Stimulated activated CD8-positive, alpha-beta memory T cell treated with anti-CD3 and anti-CD28 coated beads, Interleukin-4, amount 100 ng/mL, for 1 hour (primary cell): ENCODE measurements at places on chromosomes 5 and 9.

DNA sequence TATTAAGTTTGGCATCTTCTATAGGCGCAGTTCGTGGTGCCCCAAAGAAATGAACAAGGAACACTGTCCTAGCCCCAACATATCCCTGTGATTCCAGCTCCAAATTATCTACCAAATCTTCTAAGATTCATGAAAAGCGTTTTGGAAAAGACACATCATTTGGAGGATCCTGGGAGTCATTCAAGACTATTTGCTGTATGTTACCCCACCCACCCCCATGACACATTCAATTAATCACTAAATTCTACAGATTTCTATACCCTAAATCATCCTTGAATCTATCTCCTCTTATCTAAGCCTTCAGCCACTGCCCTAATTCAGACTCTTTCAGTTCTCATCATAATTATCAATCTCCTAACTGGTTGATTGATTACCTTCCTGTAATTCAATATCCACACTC lies 5.5 kb upstream of the RUSC2 start:
- DNase-seq, result no peak

- no peak for DNase-seq
Observed at GRCh38 chr5:133528841-133529240, 83.5 kb downstream of the FSTL4 start.

DNA sequence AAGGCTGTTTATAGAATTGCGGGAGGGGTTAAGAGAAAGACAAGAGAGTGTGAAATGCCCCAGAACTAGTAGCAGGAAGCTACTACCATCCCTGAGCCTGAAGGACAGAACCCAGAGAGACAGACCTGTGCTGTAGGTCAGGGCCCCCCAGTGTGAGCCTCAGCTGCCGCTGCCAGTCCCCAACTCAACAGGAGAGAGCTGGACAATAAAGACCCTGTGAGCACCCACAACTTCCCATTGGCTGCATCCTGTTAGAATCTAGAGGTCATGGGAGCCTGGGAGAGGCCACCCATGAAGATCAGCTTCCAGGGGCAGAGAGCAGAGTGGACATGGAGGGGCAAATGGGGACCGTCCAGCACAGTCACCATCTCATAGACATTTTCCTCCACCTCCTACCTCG lies 127.2 kb upstream of the GABRP start:
- no peak for DNase-seq

DNA sequence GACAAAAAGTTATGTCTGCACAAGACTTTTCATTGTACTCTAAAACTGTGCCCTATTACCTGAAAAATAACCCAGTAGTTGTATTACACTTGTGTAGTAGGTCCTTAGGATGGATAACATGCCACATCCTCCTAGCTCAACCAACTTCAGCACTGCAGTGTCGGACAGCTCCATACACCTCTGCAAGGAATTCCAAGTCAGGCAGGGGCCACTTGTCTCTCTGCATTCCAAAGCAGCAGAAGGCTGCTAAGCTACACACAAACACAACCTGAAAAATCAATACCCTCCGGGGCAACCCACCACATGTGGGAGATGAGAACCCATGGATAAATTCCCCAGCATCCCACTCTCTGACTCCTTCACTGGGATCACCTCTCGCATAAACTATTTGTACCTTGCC lies 50.2 kb downstream of the MED10 start:
- no peak for DNase-seq

- no peak for DNase-seq
Observed at GRCh38 chr5:119678351-119679028, 49.1 kb downstream of the FAM170A start.

DNA sequence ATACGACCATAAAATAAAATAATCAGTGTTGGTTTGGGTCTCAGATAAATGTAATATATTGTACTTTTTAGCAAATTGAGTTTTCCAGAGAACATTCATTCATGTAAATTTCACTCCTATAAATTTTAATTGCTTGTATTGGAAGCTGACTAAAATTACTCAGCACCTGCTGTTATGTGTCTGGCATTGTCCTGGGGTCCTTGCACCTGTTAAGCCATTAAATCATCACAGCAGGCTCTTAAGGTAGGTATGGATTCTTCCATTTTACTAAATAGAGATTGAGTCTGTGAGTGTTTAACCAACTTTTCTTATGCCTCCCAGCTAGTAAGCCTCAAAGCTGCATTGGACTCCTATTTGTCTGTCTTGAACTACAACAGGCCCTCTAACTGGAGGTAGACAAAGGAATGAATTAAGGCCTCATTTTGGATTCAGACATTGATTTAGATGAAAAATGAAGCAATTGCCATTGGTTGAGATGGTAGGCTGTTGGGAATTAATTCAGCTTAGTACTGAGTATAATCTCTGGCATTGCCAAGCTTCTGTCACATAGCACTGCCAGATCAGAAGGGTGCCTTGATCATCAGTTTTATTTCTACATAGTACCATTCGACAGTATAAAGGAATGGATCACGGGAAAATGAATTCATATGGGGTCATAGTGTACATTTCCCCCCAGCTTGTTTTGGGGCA lies 78.9 kb downstream of the PARP8 start:
- DNase-seq, result no peak

- no peak for DNase-seq
Observed at GRCh38 chr9:82571540-82571939, 491.4 kb downstream of the RASEF start.

- DNase-seq, result no peak
Observed at GRCh38 chr5:7412409-7412808, 16.5 kb downstream of the ADCY2 start.

GRCh38 chr5:84184857-84185256 lies 199.8 kb downstream of the EDIL3 start:
- DNase-seq, result no peak

DNA sequence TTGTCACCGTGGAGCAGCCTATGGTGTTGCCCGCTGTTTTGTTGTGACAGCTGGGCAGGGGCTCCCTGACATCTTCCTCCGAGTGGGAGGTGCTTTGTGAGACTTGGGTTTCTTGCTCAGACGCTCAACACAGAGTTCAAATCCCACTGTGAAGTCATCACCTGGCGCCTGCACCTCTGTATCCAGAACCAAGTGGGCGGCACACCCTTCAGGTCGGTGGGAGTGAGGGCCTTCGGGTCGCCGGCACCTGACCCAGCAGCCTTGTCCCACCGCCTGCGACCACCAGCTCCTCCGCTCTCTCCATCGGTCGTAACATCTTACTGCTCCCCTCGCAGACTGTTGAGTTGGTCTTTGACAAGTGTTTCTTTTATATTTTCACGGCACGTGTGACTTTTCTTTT lies 37.6 kb upstream of the EXOC3 start:
- DNase-seq, result no peak

- DNase-seq, result no peak
Observed at GRCh38 chr5:181245427-181246275, 1.9 kb upstream of the RACK1 start.

- DNase-seq, result no peak
Observed at GRCh38 chr5:43390471-43390870, 21.7 kb downstream of the CCL28 start.

DNA sequence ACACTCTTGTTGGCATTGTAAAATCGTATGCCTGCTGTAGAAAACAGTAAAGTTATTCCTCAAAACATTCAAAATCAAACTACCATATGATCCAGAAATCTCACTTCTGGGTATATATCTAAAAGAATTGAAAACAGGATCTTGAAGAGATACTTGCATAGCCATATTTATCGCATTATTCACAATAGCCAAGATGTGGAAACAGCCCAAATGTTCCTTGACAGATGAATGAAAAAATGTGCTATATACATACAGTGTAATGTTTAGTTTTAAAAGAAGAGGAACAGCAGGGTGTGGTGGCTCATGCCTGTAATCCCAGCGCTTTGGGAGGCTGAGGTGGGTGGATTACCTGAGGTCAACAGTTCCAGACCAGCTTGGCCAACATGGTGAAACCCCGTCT lies 234.1 kb upstream of the DAB2 start:
- no peak for DNase-seq

DNA sequence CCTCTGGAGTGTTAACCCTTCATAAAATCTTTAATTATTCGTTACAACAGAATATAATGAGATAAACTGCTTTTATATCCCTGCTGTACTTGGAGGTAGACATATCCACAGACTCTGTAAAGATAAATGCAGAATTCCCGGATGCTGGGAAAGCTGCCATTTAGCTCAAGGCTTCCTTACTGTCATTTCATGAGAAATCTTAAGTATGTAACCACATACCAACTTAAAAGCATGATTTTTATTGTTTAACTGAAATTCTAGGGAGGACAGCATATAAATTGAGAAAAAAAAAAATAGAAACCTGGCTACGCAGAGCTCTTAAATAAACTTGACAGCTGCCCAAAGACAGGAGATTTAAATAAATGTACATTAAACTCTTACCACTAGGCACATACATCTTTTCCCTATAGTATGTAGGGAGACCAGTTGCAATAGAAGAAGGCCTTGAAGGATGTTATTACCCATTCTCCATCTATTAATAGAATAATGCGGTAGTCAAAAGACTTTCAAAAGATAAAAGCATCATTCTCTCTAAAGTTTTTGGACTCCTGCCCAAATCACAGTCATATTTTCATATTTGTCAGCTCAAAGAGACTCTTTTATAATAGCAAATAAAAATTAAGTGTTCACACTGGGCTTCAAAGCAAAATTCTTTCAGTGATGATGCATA lies 373.8 kb downstream of the NDUFS4 start:
- DNase-seq, result no peak

DNA sequence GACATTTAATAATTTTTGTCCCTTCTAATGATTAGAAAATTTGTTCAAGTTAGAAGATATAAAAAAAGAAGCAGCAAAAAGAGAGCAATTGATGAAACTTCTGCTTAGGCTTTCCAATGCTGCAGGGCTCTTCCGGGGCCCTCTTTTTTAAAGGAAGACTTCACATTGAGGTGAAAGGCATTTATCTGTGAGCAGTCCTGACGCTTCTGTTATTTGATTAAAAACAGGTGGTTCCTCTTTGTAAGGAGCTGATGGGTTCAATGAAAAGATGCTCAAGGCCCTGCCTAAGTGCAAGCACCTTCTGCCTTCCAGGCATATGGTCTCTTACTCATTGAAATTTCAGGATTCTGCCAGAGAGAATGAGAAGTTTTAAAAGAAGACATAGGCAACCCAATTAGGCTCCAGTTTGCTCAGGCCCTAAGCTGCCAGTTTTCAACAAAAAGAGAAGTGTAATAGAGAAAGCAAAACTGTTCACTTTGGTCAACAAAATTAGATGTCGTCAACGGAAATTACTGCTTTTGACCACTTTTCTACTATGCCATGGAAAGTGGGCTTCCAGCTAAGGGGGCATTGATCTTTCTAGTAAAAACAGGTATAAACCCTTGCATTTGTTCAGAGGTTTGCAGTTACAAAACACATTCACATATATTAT lies 100.2 kb downstream of the INSYN2B start:
- DNase-seq, result no peak

GRCh38 chr5:75016896-75017295 lies 35.5 kb downstream of the GCNT4 start:
- DNase-seq, result no peak

GRCh38 chr9:123997665-123998277 lies 13.8 kb upstream of the LHX2 start:
- no peak for DNase-seq

GRCh38 chr5:114450437-114450836 lies 88.6 kb downstream of the KCNN2 start:
- no peak for DNase-seq

DNA sequence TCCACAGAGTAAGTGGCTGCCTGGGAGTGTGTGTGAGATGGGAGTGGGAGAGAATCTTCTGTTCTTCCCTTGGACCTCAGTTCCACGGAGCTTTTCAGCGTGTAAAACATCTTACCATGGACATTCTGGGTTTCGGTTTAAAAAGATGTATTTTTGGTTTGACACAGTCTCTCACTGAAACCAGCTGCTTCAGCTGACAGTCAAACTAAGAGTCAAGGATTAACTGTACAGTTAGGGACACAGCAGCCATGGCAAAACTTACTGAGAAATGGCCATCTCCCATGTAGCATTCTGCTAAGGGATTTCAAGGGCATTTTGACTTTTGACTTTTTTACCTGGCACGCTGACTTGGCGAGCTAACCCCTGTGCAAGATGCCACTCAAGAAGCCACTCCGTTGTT lies 93.8 kb upstream of the IL12B start:
- no peak for DNase-seq

- DNase-seq, result no peak
Observed at GRCh38 chr5:79727451-79728355, 38.1 kb downstream of the CMYA5 start.

- DNase-seq, result no peak
Observed at GRCh38 chr5:109719978-109720377, 30.3 kb downstream of the MAN2A1 start.

DNA sequence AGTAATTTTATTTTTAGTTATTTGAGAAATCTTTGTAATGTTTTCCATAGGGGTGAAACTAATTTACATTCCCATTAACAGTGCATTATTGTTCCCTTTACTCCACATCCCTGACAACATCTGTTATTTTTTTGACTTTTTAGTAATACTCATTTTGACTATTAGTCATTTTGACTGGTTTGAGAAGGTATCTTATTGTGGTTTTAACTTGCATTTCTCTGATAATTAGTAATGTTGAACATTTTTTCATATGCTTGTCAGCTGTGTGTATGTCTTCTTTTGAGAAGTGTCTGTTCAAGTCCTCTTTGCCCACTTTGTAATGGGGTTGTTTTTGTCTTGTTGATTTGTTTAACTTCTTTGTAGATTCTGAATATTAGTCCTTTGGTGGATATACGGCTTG lies 27.5 kb downstream of the CCDC152 start:
- DNase-seq, result no peak

GRCh38 chr5:42604171-42604711 lies 152.4 kb upstream of the CCDC152 start:
- no peak for DNase-seq
